D341Med (cell line): ENCODE measurements at places on chromosomes 13 and 19.

GRCh38 chr19:4606921-4607678 lies 32.2 kb upstream of the TNFAIP8L1 start:
- peak; percentile 90 for DNase-seq

DNA sequence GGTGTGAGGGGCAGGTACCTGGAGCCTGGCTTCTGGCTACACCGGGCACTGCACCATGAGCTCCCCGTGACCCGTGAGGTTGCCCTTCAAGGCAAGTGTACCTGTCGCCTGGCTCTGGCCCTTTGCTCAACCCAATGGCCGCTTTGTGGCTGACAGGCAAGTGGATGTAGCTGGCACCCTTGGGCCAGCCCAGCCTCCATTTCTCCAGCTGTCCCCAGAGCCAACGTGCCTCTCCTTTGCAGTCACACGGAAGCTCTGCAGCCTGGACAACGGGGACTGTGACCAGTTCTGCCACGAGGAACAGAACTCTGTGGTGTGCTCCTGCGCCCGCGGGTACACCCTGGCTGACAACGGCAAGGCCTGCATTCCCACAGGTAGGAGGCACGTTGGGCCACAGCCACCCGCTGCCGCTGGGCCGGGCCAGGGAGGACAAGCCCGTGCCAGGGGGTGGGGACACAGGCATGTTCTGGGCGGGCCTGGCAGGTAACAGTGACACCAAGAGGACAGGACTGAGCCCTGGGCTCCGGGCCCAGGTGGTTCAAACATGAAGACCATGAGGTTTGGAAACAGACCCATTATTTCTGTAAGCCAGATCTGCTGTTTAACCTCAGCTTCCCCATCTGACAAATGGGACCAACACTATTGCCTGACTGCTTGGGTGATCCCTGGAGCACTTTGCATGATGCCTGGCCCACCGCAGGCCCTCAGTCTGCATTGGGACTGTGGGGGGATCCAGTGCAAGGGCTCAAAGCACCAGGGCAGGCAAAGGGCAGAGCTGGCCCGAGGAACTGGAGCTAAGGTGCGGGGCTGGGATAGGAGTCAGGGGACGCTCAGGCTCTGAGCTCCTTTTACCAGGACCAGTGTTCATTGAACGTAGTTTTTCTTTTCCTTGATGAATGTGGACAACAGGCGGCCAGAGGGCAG lies 17.5 kb upstream of the PROZ start:
- peak; percentile 21 for DNase-seq

- no peak for DNase-seq
These were observed 256.1 kb downstream of the DACH1 start for GRCh38 chr13:71610876-71611275.

GRCh38 chr19:35342430-35342829 lies 5.3 kb upstream of the FFAR1 start:
- DNase-seq = no peak

DNA sequence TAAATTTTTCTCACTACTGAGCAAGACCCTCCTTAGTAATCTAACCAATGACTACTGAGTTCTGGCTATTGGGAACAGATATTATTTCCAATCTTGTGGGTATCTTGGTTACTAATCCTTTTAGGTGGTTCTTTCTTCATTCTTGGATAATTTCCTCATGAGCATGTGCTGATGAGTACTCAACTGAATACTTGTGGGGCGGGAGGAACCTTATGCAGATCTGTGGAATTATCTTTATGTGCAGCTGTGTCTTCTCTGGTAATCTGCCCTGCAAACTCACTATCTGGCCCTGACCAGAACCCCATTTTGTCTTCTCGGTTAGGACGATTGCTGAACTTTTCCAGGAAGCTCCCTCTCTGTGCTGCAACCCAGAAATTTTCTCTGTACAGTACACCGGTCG lies 89.7 kb upstream of the TRPC4 start:
- DNase-seq = no peak

DNA sequence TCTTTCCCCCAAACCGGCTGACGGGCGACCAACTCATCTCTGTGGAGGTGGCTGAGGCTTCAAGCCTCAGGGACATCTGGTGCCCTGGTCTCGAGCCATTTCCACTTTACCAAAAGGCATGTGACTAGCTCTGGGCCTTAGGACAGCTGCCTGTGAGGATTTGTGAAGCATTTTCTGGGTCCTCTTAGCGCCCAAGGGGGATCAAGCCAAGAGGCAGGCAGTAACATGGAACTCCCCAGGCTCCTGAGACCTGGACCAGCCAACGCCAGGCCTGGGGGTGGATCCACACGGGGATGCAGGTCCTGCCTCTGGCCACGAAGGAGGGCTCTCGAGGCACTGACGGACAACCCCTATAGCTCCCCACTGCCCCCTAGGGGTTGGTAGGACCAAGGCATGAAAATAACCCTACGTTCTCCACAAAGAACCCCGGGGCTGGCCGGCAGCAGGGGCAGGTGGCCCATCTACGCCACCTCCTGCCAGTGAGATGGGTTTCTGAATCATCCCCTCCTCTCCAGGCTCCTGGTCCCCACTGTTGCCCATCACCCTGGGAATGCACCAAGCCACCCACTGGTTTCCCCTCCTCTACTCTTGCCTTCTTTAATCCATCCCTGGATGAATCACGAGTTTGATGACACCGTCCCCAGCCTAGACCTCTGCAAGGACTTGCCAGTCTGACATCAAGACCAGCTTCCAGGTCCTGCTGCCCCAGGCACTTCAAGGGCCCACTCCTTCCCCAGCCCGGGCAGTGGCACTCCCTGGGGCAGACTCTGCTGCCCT lies 7.0 kb upstream of the MYDGF start:
- DNase-seq = peak; percentile 82

GRCh38 chr19:46925548-46925950 lies 64.8 kb downstream of the ARHGAP35 start:
- no peak for DNase-seq

DNA sequence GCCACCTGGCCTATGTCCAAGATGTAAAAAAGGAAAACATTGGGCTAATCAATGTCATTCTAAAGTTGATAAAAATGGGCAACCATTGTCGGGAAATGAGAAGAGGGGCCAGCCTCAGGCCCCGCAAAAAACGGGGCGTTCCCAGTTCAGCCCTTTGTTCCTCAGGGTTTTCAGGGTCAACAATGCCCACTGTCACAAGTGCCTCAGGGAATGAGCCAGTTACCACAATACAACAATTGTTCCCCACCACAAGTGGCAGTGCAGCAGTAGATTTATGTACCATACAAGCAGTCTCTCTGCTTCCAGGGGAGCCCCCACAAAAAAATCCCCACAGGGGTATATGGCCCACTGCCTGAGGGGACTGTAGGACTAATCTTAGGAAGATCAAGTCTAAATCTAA lies 112.5 kb downstream of the ZNF486 start:
- no peak for DNase-seq

- no peak for DNase-seq
These were observed 1.1 kb downstream of the RUBCNL start for GRCh38 chr13:46385946-46386345.

DNA sequence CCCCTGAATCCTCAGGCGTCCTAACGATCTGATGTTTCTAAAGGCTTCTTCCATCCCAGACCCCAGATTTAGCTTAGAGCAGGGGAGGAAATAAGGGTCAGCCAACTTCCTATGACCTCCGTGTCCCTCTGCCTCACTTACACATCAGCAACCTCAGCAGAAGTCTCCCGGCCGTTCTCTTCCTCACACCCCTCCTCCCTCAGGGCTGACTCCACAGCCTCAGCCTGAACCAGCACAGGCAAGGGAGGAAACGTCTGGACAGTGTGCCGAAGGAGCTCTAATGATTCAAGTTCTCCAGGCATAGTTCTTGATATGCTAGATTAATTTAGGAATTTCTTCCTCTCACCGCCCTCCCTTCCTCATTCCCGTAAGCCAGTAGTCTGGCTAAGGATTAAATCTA lies 121.4 kb downstream of the NUFIP1 start:
- no peak for DNase-seq

- DNase-seq = no peak
These were observed 21.8 kb downstream of the ZNF77 start for GRCh38 chr19:2922987-2923386.

GRCh38 chr13:111977179-111977506 lies 89.8 kb upstream of the SOX1 start:
- DNase-seq = no peak

GRCh38 chr19:52695996-52696395 lies 38.8 kb downstream of the ZNF611 start:
- DNase-seq = no peak

- peak; percentile 66 for DNase-seq
These were observed 77.9 kb downstream of the ZNF536 start for GRCh38 chr19:30450100-30450499.
